Islet precursor cell (in vitro differentiated cells): ENCODE measurements at places on chromosomes 6 and 20.

DNA sequence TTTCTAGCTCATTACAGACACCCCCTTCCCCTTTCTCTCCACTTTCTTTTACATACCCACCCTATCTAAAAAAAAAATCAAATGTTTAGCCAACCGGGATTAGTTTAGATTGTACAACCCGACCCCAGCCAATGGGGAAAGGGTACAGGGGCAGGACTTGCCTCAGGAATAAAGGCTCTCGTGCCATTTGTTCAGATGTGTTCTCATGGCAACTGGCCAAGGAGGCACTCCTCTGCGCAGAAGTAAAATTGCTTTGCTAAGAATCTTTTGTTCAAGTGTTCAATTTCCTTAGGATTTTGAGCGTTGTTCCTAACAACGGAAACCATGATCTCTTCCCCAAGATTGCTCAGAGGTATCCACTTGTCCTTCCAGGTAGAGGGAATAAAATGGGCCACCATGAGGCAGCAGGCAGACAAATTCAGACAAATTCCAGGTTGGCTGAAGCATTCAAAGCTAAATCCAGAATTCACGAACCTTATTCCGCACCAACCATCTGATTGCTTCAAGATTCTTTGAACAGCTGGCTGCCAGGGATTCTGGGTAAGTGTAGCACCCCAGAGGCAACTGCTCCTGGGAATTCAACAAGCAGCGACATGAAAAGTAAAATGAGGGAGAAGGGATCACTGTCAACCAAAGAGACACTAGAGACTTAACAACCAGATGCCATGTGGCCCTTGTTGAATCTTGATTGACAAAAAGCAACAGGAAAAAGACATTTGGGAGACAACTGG, 431.8 kb downstream of the PREX1 start:
- no peak for DNase-seq

DNA sequence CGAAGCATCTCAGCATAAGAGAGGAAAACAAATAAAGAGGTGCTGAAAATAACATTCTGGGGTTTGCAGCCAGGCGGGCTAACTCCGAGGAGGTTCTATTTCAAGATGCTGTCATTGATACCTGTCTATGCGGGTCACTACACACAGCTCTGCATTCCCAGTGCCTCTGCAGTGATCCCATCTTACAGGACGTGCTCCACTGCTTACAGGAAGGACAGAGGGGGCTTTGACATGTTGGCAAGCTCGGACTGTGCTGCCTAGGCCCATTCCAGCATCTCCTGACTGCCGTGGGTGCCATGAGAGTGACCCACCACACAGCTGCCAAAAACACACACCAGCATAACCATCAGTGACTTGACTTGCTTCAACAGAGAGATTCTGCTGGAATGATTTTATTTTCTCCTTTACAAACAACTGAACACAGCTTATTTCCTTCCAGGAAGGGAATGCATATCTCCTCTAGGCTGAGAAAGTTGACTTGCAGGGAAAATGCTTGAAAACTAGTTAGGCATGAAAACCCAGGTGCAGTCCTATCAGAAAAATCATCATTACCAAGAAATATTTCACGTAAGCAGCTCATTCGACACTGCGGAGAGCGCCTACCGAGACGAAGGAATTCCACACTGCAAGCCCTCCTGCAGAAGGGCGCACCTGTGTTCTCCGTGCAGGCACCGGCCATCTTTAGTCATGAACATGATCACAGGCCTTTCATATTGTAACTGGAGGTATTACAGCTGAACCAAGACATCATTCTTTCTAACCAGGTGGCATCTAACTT, 62.5 kb downstream of the RAMACL start:
- no peak for DNase-seq

DNA sequence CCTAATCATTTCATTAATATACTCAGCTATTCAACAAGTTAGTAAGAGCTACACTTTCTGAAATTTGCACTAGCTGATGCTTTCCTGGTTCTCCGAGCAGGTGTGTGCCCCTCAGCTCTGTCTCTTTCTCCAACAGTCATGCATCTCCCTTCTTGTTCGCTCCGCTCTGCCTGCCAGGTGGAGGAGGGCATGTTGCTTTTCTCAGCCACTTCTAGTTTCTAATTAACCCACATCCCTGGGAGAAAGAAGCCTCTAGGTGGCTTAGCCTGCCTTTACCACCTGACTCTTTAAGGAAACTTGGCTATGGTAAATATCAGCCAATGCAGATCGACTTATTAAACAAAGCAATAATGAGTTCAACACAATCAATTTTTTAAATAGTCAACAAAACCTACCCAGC, 34.2 kb downstream of the LRFN2 start:
- no peak for DNase-seq

DNA sequence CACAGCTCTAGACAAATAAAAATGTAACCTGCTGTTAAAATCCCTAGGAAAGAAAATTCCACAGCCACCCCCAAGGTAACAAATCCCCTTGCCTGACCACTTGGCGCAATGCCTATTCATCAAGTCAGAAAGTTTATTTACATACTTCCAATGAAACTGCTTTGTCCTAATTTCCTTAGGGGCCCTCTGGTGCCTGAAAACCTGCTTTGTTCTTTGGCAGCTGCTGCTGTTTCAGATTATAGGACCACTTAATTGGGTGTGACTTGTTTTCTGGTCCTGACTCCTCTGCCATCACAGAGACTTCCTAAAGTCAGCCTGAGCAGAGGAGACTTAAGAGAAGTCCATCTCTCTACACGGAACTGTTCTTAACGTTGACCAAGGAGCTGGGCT, 323.6 kb downstream of the UBE3D start:
- DNase-seq, result no peak
